Upper lobe of right lung (tissue), 1 donor: ENCODE measurements at places on chromosomes 16 and 17. TPM values are rescaled to one million over a fixed set of nuclear protein-coding genes. Genes with fewer than 3 reads are reported as not detected.

- peaks cover 12% of the 10 kb centered on the region for H3K4me1 ChIP-seq
- no peak for DNase-seq
- H3K36me3 ChIP-seq, result peaks cover 2% of the 10 kb centered on the region
Measured at GRCh38 chr16:46976550-46976949, 3.1 kb upstream of the DNAJA2 start.

The CDRT15L2 gene
- not detected for total RNA-seq

DNA sequence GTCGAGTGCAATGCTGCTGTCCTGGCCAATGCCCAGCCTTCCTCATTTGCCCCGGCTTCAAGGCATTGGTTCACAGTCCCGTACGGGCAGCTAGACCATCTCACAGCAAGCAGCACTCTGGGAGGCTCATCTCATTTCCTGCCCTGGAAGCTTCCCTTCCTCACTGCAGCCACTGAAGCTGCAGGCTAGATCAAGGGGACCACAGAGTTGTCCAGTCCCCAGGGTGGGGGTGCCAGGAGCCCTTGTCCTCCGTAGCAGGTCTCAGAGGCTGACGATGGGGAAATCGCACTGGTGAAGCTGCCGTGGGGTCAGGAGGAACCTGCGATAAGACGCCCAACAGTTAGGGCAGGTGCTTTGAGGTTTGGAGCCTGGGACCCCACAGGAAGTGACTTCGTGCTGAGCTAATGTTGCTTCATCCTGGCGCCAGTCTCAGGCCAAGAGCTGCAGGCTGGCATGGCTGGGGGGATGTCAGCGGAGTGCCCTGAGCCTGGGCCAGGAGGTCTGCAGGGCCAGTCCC lies at the start of gene SPNS3:
Gene SPNS3, plus strand, starts transcription at position 426 of the 517 bp plus-strand sequence. Its CDS starts 28 bp downstream, at position 454.
- H3K4me3 ChIP-seq, result no peak within 1 kb of the TSS
- no peaks in the 10 kb centered on the region for H3K36me3 ChIP-seq
- H3K4me1 ChIP-seq, result no peaks in the 10 kb centered on the region
- no peaks in the 10 kb centered on the region for H3K27me3 ChIP-seq
- no peak within 1 kb of the TSS for H3K27ac ChIP-seq
- DNase-seq, result no peak

DNA sequence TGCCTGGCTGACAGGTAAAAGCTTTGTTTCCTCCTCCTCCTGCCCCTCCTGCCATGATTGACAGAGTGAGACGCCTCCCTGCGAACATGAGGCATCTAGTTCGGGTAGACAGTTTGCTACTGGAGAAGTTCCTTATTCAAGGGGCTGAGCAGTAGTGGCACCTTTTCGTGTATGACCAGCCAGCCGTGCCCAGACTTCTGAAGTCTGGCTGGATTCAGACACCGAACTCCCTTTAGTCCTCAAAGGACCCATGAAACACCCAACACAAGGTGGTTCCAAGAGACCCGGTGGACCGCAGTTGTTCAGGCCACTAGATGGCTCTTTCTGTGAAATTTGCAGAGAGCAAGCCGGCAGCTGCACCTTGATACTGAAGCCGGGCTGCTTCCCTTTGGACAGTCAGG lies 192.8 kb downstream of the XYLT1 start:
- no peaks in the 10 kb centered on the region for H3K4me1 ChIP-seq
- no peak for DNase-seq
- no peak overlapping the region for H3K27ac ChIP-seq
- H3K27me3 ChIP-seq, result no peaks in the 10 kb centered on the region
- H3K36me3 ChIP-seq, result no peaks in the 10 kb centered on the region

The RND2 gene
- total RNA-seq, result 0.78 TPM

The CRHR1 gene
- not detected for total RNA-seq

DNA sequence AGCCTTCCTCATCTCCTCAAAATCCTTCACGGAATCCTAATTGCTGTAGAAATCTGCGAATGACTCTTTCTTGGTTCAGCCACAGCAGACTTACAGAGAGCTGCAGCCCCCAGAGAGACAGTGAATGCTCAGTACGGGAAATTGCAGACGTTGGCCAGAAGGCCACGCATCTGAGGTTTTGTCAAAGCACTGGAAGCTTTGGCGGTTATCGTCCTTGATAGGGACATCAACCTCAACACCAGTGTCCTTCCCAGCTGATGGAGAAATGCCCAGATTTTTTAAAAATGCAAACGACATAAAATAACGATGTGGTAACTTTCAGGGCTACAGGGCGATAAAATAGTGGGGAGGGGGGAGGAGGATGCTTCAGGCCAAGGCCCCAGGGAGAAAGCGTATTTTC lies 166.6 kb upstream of the CIBAR2 start:
- H3K27ac ChIP-seq, result no peak overlapping the region
- no peak overlapping the region for H3K4me3 ChIP-seq
- H3K36me3 ChIP-seq, result no peaks in the 10 kb centered on the region

GRCh38 chr17:69069226-69069750 lies 8.6 kb upstream of the ABCA9 start:
- H3K27ac ChIP-seq, result no peak overlapping the region
- H3K4me3 ChIP-seq, result no peak overlapping the region
- no peaks in the 10 kb centered on the region for H3K27me3 ChIP-seq
- no peak for DNase-seq

GRCh38 chr17:49589577-49589927 lies 13.9 kb downstream of the NXPH3 start:
- no peak overlapping the region for H3K27ac ChIP-seq
- H3K27me3 ChIP-seq, result no peaks in the 10 kb centered on the region
- no peak for DNase-seq
- H3K4me3 ChIP-seq, result no peak overlapping the region
